ENCODE measurements at places on chromosomes 7 and 10. TPM values are rescaled to one million over a fixed set of nuclear protein-coding genes. Genes with fewer than 3 reads are reported as not detected.

The MRLN gene
- total RNA-seq = not detected

The CPA4 gene
- total RNA-seq = 2.0 TPM

- no peak for DNase-seq
Measured at GRCh38 chr10:106780632-106781031, 383.9 kb downstream of the SORCS1 start.

DNA sequence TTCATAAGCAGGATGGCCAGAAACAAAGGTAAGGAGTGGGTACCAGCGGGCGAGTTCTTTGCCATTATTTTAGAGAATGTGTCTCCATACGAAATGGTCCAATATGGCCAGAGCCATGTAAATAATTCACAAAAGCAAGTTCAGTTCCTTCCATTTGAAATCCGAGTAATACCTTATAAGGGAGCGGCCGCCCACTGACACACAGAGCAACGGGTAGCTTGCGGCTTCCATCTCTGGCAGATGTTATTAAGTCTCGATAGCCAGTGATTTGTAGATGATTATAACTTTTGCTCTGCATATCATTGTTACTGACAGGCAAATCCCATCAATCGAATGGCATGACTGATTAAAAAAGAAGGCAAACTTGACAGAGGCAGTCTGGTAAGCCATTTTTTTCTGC lies 63.2 kb downstream of the GFRA1 start:
- DNase-seq = no peak

DNA sequence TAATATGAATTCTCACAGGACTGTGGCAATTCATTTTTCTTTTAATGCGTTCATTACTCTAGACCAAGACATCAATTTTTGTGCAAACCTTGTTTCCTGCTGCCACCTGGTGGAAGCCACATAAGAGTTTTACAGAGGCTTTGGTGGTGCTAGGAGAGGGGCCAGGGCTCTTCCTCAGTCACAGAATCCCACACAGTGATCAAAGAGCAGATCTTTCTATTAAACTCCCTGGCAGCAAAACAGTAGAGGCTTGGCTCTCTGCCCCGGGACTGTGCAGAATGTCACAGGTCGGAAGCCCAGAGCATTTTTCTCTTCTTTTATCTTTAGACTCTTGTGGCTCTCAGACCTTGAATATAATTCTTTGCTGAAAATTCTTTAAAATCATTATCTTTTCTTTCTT lies 506.4 kb upstream of the C7orf33 start:
- DNase-seq = no peak

DNA sequence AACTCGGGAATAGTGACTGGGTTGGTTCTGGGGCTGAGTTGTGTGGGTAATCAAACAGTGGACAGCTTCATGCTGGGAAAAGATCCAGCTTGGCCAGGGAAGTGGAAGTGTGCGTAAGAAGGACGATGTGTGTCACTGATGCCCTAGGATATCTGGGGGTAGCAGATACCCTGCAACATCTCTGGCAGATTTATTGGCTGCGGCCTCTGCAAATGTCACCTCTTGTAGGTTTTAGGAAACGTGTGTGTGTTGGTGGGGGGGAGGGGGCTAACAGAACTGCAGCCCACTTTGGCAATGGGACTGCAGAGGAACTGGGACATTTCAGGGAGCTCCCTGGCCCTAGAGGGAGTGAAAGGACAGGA lies 965 bp upstream of the AGAP3 start:
- DNase-seq = no peak

DNA sequence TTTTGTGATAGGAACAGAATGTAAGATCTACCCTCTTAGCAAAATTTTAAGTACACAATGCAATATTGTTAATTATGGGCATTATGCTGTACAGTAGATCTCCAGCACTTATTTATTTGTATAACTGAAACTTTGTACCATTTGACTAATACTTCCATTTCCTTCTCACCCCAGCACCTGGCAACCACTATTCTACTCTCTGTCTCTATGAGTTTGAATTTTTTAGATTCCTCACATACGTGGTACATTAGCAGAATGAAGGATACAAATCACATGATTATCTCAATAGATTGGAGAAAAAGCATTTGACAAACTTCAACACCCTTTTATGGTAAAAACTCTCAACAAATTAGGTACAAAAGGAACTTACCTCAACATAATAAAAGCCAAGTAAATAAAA lies 90.3 kb upstream of the DLX6 start:
- no peak for DNase-seq

- DNase-seq = no peak
Measured at GRCh38 chr7:79216236-79216635, 237.2 kb downstream of the MAGI2 start.

- no peak for DNase-seq
Measured at GRCh38 chr7:1618475-1618874, 48.6 kb upstream of the PSMG3 start.

All from breast epithelium (tissue), 4 donors.